ENCODE measurements at places on chromosomes 5 and 9. TPM values are rescaled to one million over a fixed set of nuclear protein-coding genes. Genes with fewer than 3 reads are reported as not detected.

DNA sequence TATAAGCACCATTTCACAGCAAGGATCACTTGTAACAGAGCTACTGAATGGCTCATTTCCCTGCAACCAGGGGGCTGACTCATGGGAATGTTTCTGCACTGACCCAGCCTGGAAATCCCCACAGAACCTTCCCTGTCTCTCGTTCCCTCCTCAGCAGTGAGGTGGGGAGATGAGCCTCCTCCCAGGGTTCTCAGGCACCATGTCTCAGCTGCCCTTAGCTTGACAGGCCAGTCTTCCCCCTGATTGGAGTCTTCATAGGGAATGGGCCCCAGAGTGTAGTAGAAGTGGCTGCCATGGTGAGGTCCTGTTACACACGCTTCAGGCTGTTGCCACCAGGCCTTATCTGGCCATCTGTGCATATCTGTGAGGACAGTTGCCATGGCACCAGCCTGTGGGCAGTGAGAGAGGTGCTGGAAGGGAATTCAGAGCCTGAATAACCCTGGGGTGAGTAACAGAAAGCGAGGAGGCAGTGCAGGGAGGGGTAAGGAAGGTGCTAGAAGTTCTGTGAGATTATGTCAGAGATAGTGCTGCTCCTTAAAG is 324.4 kb downstream of the ENC1 start:
- DNase-seq = peak; percentile 53
- H3K27ac ChIP-seq = peak overlapping the region; percentile 34
- H3K27me3 ChIP-seq = no peaks in the 10 kb centered on the region
- H3K4me1 ChIP-seq = peaks cover 14% of the 10 kb centered on the region
- H3K4me3 ChIP-seq = no peak overlapping the region

- no peak overlapping the region for H3K4me3 ChIP-seq
- DNase-seq = no peak
- H3K27me3 ChIP-seq = peaks cover 5% of the 10 kb centered on the region
- no peaks in the 10 kb centered on the region for H3K4me1 ChIP-seq
- H3K36me3 ChIP-seq = no peaks in the 10 kb centered on the region
- no peak overlapping the region for H3K27ac ChIP-seq
Measured at GRCh38 chr9:98942906-98943681, 613 bp upstream of the COL15A1 start.

- no peaks in the 10 kb centered on the region for H3K27me3 ChIP-seq
- H3K4me3 ChIP-seq = no peak overlapping the region
- DNase-seq = no peak
- H3K4me1 ChIP-seq = no peaks in the 10 kb centered on the region
- no peak overlapping the region for H3K27ac ChIP-seq
Measured at GRCh38 chr9:8265281-8265680, 465.7 kb upstream of the DMAC1 start.

DNA sequence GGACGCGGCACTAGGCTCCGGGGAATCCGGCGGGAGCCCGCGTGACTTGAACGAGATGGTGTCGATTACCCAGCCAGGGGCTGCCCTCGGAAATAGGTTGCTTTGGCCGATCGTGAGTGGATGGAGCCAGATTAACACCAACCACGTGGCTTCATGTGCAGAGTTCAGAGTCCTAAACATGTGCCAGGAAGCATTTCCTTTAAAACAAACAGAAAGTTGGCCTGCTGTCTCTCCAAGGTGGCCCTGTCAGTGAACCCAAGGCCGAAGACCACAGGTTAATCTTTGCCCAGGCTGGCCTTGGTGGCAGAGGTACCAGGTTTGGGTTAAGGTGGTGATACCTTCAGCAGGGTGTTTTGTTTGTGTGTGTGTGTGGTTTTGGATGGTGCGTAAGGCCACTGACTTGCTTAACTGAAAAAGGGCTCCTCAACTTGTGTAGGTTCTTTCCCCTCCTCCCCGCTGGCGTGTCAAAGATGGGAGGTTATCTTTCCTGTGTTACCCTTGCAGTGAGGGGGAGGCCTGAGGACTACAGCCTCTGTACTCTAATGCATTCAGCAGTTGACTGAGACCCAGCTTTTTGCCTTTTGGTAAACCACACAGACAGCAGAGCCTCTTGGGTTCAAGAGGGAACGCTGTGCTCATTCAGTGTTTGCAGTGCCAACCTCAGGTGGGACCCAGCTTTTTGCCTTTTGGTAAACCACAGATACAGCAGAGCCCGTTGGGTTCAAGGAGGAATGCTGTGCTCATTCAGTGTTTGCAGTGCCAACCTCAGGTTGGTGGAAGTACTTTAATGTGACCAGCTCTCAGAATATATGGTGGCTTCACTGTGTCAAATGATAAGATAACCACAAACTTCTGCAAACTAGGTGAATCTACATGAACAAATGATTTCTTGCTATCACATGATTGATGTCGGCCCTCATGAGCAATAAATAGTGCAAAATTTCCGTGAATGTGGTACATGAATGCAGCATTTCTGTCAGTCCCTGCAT is 1.4 kb downstream of the IQGAP2 start:
- H3K27ac ChIP-seq = peak overlapping the region; percentile 91
- DNase-seq = peak; percentile 60
- H3K4me3 ChIP-seq = peak overlapping the region; percentile 86
- no peaks in the 10 kb centered on the region for H3K27me3 ChIP-seq

- no peak for DNase-seq
- no peak overlapping the region for H3K27ac ChIP-seq
- H3K4me3 ChIP-seq = no peak overlapping the region
- no peaks in the 10 kb centered on the region for H3K27me3 ChIP-seq
Measured at GRCh38 chr5:80068775-80069174, 33.6 kb downstream of the THBS4 start.

DNA sequence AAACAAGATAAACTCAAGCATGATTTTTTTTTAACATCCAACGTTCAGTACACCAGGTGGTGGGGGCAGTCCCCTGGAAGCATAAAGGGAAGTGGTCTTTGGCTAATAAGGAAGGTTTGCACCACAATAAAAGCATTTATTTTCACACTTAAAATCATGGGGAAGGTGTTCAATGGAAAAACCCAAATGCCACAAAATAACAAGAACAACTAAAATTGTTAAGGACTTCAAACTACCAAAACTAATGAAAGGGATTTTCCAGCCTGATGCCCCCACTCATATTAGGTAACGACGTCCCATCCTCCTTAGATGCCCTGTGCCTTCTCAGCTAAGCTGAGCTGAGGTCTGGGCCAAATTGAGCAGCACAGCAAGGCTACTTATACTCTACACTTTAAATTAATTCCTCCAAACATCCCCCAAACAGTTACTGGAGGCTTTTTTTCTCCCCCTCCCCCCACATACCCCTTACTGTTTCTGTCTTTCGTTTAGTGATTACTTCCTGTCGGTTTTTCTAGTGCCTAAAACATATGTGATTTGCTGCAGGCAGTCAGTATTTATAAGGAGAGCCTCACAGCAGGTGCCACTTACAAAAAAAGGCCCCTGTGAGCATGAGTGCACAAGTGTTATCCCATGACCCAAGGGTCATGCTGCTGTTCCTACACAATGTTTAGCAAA is 259.7 kb upstream of the ZNF608 start:
- H3K36me3 ChIP-seq = no peaks in the 10 kb centered on the region
- H3K4me3 ChIP-seq = 0 out of 2 replicates have a peak overlapping the region, but pooled peaks have one; percentile 0
- H3K27ac ChIP-seq = peak overlapping the region; percentile 69
- no peaks in the 10 kb centered on the region for H3K27me3 ChIP-seq
- peaks cover 18% of the 10 kb centered on the region for H3K4me1 ChIP-seq

GRCh38 chr5:43007911-43008362 is 32.2 kb downstream of the ANXA2R start:
- peak overlapping the region; percentile 94 for H3K27ac ChIP-seq
- H3K36me3 ChIP-seq = no peaks in the 10 kb centered on the region
- H3K4me1 ChIP-seq = peaks cover 13% of the 10 kb centered on the region
- no peak for DNase-seq
- peak overlapping the region; percentile 67 for H3K4me3 ChIP-seq

DNA sequence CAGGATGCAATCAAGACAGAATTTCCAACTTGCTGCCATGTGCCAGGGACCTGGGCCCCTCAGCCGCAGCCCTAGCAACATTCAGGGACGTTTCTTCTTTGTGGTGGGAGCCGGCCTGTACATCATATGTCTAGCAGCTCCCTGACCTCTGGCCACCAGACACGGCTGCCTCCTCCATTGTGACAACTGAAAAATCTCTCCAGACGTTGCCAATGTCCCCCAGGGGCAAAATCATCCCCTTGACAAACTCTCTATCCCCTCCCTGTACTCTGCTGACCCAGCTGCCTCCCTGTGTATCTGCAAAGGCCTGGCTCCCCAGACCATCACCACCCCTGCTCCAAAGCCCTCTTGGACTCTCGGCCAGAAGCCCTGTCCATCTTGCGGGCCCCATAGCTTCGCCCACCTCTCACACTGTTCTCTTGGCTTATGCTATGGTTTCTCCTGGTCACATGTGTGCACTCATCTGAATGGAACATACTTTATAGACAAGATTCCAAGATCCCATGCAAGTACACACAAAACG is 40.8 kb downstream of the BICD2 start:
- no peak overlapping the region for H3K27ac ChIP-seq
- peaks cover 62% of the 10 kb centered on the region for H3K36me3 ChIP-seq
- H3K27me3 ChIP-seq = no peaks in the 10 kb centered on the region
- DNase-seq = no peak
- no peak overlapping the region for H3K4me3 ChIP-seq

DNA sequence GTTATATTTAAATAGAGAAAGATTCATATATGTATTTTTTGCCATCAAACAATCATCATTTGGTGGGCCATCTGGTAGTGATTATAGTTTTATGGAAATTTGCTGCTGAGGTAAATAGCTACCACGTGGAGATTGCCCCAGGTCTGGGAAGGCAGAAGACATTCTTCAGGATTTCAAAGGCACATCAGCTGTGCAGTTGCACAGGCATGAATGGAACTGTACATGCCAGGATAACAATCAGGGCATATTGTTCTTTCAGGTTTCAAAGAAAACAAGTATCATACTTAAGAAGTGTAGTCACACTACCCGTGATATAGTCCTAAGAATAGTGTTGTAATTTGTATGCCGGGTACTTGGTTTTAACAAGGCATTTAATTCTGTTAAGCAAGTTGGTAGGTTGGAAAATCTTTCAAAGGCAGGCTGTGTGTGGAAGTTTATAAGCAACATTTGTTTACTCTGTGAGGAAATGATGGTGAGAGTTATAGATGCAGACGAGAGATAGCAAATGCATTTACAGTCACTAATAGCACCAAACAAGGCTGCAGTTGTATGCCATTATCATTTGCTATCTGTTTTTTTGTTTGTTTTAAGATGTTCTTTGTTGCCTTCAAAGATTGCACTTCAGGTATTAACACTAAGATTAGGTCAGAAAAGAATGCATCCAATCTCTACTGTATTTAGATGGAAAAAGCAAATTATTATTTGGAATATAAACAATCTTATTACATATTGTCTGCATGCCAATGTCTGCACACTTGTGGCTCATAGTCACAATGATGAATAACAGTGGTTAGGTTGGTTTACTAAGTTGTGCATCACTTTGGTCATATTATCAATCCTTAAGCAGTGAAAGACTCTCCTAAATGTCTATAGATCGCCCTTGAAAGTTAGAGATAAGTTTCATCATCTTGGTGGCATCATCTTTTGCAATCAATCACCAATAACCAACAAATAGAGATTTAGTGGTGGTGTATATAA is 55.3 kb downstream of the RPS23 start:
- H3K4me3 ChIP-seq = no peak overlapping the region
- no peak overlapping the region for H3K27ac ChIP-seq
- H3K4me1 ChIP-seq = no peaks in the 10 kb centered on the region
- H3K36me3 ChIP-seq = no peaks in the 10 kb centered on the region
- DNase-seq = no peak
- no peaks in the 10 kb centered on the region for H3K27me3 ChIP-seq

GRCh38 chr5:367358-368130 is 46.0 kb downstream of the AHRR start:
- peaks cover 38% of the 10 kb centered on the region for H3K36me3 ChIP-seq
- peak overlapping the region; percentile 98 for H3K27ac ChIP-seq
- H3K27me3 ChIP-seq = no peaks in the 10 kb centered on the region
- no peak for DNase-seq
- H3K4me1 ChIP-seq = peaks cover 54% of the 10 kb centered on the region

DNA sequence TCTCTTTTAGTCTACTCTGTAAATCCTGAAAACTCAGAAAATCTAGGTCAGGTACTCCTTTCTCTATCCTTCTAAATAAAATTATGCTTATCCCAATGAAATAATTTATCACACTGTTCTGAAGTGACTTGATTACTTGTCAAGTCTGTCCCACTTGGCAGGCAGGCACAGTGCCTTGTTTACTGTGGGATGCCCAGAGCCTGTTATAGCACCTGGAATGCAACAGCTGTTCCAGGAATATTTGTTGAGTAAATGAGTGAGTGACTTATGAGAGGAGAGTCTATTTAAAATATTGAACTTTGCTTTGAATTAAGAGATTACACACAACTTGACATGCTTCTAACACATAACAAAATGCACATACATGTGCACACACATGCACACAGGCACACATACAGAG is 130.0 kb downstream of the MPDZ start:
- no peaks in the 10 kb centered on the region for H3K4me1 ChIP-seq
- DNase-seq = no peak
- no peaks in the 10 kb centered on the region for H3K36me3 ChIP-seq
- H3K27ac ChIP-seq = no peak overlapping the region
- H3K4me3 ChIP-seq = no peak overlapping the region

GRCh38 chr9:72588336-72588735 is 66.9 kb downstream of the TMC1 start:
- H3K4me3 ChIP-seq = no peak overlapping the region
- no peak for DNase-seq
- no peaks in the 10 kb centered on the region for H3K4me1 ChIP-seq
- H3K27me3 ChIP-seq = no peaks in the 10 kb centered on the region
- H3K27ac ChIP-seq = no peak overlapping the region

DNA sequence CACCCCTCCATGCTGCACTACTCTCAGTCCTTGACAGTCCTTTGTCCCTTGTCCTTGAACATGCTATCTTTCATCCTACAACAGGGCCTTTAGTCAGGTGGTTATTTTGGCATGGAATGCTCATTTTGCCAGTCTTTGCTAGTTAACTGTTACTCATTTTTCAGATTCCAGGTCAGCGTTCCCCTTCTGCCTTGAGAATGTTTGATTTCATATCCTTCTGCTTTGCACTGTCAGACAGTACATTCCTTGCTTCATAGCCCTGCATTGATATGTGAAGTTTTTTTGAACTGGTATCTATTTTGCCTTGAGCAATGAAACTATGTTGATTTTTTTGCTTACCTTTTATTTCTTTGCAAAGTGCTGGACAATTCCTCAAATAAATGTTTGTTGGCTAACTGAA is 638.2 kb upstream of the SEMA6A start:
- no peaks in the 10 kb centered on the region for H3K4me1 ChIP-seq
- H3K4me3 ChIP-seq = no peak overlapping the region
- no peak overlapping the region for H3K27ac ChIP-seq
- H3K36me3 ChIP-seq = no peaks in the 10 kb centered on the region
- DNase-seq = no peak

The C5orf58 gene
- not detected for polyA plus RNA-seq

The PCDH12 gene
- 0.14 TPM for polyA plus RNA-seq

The CD74 gene
- 6,006 TPM for polyA plus RNA-seq

The INSL6 gene
- 0.42 TPM for polyA plus RNA-seq

The PCDHGC4 gene
- 0.21 TPM for polyA plus RNA-seq

The EQTN gene
- polyA plus RNA-seq = not detected

The GOLM1 gene
- polyA plus RNA-seq = 24.5 TPM

The ABO gene
- polyA plus RNA-seq = not detected

All from GM12878 (cell line).